ENCODE measurements at places on chromosomes 7 and 10. TPM values are rescaled to one million over a fixed set of nuclear protein-coding genes. Genes with fewer than 3 reads are reported as not detected.
A peak's percentile ranks its signal among the peaks of the same experiment; 100 is the strongest.

DNA sequence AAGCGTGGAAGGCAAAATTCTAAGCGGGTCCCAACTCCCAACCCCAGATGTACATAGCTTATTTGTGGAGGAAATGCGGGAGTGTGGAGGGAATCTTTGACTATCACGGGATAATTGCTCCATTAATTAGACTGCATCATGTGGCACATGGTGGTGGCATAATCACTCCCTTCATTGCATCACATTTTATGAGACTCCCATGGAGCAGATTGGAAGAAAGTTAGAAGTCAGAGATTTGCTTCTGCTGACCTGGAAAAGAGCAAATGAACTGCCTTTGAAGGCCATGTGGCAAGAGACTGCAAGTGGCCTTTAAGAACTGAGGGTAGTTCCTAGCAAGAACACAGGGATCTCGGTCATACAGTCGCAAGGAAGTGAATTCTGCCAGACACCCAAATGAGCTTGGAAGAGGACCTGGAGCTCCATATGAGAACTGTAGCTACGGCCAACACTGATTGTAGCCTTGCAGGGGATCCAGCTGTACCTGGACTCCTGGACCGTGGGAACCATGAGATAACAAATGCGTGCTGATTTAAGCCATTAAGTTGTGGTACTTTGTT is 37.1 kb upstream of the ITGB1 start:
- DNase-seq = no peak

DNA sequence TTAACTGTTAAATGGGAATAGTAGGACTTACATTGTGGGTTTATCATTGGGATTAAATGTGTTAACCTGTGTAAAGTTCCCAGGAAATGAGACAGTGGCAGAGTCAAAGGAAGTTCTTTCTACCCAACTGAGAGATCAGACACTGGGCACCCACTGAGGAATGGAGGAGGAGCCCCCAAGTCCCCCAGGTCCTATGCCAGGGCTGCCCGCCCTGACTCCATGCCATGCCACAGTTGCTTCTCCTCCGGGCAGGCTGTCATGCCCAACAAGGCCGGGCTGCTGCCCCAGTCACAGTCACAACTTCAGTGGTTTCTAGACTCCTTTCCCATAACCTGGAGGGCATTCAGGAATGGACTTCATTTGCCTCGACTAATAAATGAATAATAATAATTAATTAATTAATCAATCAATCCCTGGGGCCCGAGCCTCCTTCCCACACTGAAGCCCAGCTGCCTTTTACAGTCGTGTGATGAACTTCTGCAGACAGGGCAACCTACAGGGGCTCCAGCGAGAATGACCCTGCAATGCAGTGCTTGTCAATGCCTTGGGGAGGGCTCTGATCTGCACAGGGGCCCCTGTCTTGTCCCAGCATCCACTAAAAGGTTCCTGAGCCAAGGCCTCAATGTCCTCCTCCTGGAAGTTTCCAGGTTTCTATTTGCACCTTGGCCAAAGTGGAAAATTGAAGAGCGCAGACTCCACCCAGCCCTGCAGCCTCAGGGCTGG is 32.4 kb downstream of the DRGX start:
- peak; percentile 25 for DNase-seq

- no peak for DNase-seq
Observed at GRCh38 chr7:55180963-55181542, 162.2 kb downstream of the EGFR start.

DNA sequence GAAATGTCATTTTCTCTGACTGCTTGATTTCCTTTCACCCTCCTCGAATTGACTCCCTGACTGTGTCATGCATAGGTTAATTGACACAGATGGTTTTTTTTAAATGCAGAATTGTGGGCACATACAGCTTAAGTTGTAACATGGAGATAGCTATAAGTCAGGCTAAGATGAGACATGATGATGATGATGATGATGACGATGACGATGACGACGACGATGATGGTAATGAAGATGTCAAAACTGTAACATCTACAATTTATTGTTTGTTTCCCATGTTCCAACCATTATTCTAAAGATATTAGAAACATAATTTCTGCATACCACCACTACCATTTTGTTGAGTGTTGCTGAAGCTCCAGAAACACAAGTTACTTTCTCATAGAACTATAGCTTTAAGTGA is 1232.8 kb downstream of the XPNPEP1 start:
- DNase-seq = no peak

The CTTNBP2 gene
- polyA plus RNA-seq = 2.0 TPM

DNA sequence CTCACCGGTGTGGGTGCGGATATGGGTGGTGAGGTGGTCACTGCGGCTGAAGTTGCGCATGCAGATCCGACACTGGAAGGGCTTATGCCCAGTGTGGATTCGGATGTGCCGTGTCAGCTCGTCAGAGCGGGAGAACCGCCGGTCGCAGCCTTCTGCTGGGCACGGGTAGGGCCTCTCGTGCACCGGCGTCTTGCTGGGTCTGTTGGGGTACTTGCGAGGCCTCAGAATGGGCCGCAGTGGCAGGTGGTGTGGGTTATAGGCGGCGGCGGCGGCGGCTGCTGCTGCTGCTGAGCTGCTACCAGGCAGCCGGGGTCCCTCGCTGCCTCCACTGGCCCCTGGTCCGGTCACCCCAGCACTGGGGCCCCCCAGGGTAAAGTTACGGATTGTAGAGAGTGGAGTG is 2.7 kb downstream of the EGR2 start:
- peak; percentile 60 for DNase-seq

DNA sequence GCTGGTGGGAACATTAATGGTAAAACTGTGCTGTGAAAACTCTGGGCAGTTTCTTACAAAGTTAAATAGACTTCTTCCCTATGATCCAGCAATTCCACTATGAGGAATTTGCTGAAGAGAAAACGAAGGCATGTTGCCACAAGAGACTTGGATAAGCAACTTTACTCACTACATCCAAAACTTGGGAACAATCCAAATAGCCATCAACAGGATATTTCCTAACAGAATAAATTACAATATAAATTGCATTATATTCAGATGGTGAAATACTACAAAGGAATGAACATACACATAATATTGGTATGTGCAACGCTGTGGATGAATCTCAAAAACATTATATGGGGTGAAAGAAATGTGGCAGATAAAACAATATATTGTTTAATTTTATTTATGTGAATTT is 21.4 kb upstream of the MKI67 start:
- no peak for DNase-seq

- no peak for DNase-seq
Observed at GRCh38 chr10:110101464-110102144, 93.8 kb downstream of the ADD3 start.

DNA sequence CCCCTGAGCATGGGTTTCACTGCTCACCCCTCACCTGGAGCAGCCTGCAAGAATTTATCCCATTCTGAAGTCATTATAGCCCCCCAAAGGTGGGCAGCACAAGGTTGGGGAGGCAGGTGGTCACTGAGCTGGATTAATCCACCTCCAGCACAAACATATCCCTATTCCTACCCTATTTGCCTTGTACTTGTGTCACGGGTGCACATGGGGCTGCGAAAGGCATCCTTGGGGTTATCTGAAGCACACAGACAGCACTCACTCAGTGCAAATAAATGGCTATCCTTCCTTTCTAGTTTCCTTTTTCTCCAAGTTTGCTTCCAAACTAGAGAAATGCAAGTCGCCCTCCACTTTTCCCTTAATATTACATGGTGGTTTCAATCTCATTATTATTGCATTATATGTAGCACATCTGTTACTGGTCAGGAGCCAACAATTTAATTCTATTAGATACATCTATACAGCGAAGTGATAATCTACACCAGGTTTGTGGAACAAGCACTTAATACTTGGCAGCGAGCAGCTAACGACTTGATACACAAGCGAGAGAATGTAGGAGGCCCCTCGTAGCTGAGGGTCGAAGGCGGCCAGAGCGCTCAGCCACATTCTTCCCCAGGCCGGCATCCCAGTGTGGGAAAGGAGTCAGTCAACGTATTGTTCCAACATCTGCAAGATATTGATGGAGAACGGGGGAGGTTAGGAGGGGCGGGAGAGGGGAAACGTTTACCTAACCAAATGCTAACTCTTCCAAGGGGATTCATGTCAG is 121.3 kb upstream of the HABP2 start:
- DNase-seq = peak; percentile 52

GRCh38 chr7:131057794-131058070 is 269.9 kb upstream of the MKLN1 start:
- no peak for DNase-seq

GRCh38 chr10:101141616-101142532 is 10.8 kb downstream of the TLX1 start:
- peak; percentile 78 for DNase-seq

The MACC1 gene
- polyA plus RNA-seq = under 0.01 TPM

DNA sequence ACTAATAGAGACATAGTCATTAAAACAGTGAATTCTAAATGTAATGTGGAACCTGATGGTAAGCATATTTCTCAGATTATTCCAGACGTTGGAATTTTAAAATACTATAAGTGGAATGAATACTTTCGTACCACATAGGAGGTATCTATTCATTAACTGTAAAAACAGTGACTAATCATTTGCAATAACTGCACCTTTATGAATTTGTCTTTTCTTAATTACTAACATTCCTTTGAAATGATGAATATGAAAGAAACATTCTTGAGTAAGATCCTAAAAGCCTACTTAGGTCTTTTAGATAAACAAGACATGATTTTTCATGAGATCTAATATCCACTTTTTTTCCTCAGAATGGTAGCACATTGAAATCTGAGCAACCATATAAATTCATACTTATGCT is 549.0 kb upstream of the LRRN3 start:
- DNase-seq = no peak

GRCh38 chr7:26329520-26330255 is 38.0 kb downstream of the SNX10 start:
- DNase-seq = peak; percentile 55

The CPVL gene
- polyA plus RNA-seq = 3.2 TPM

DNA sequence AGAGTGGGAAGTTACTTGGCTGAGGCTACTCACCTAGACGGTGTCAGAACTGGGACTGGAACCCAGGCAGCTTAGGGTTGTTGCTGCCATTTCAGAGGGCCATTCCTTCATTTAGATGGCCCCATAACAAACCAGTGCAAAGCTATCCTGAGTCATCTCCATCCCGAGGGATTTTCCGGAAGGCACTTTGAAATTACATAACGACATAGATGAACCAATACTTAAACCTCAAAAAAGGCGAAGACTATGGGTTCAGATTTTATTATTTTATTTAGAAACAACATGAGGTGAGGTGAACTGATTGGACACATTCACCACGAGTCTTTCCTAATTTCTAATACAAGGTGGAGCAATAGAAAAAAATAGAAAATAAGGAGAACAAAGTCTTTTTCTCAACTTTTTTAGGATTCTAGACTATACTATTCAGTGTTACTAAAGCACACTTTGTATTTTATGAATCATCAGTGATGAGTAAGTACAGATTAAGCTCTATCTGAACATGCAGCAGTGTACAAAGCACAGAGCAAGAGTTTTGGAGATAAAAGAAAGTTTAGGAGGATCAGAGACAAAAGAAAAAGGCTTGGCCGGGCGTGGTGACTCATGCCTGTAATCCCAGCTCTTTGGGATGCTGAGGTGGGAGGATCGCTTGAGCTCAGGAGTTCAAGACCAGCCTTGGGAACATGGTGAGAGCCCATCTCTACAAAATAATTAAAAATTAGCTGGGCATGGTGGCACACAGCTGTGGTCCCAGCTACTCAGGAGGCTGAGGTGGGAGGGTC is 79.5 kb upstream of the SVIL start:
- DNase-seq = no peak

The WIPF3 gene
- 2.8 TPM for polyA plus RNA-seq

DNA sequence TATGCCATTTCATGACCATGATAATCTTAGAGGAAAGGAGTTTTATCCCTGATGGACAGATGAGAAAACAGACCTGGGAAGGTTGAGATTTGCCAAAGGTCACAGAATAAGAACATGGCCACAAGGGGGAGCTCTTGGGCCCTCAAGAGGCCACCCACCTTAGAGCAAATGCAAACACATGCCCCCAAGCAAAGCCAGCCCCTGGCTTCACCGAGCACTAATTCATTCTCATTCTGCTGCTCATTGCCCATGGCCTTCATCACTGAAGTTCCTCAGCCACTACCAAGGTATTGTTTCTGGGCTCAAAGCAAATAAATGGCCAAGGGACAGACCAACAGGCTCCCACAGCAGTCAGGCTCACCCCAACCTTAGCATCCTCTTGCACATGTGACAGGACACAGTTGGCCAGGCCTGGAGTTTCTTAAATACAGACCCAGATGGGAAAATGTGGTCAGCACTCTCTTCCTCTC is 44.2 kb downstream of the PDLIM1 start:
- DNase-seq = peak; percentile 73

The CPED1 gene
- 3.9 TPM for polyA plus RNA-seq

GRCh38 chr10:78745441-78745840 is 323.3 kb upstream of the ZMIZ1 start:
- no peak for DNase-seq

DNA sequence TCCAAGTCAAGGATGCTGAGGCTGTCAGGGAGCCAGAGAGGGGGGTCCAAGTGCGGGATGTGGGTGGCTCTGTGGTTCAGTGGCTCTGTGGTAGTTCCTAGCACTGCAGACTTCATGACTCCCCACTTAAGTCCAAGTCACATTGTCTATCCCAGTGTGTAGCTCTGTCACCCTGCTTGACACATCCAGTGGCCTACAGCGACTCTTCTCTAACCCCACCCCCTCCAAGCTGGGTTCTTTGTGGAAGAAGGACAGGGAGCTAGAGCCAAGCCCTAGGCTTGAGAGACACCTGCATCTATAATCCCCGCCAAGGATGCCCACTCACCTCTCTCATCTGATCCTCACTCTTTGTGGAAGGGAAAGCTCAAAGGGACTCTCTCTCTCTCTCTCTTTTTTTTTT is 57.6 kb downstream of the ADCYAP1R1 start:
- DNase-seq = no peak

- no peak for DNase-seq
Observed at GRCh38 chr10:44178856-44179255, 206.0 kb downstream of the CXCL12 start.

DNA sequence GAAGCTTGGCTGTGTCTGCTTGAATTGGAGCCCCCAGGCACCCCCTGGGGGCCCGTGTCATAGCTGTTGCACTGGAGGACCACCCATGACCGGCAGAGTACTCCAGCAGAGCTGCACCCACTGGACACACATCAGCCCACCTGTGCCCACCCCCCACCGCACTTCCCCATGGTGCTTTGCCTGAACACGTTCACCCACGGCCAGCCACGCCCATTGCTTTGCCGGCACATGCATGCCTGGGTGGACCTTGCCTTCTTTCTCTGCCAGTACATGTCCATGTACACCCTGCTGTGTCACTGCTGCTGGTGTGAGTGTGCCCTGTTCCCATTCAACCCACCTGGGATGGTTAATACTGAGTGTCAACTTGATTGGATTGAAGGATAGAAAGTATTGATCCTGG is 88.7 kb downstream of the SAMD9 start:
- no peak for DNase-seq

The ERVW-1 gene
- 0.07 TPM for polyA plus RNA-seq

- DNase-seq = no peak
Observed at GRCh38 chr10:128422999-128423398, 296.8 kb upstream of the MKI67 start.

- DNase-seq = peak; percentile 46
Observed at GRCh38 chr7:5345671-5346070, 62.9 kb downstream of the SLC29A4 start.

GRCh38 chr10:124999433-125000365 is 57.8 kb downstream of the ZRANB1 start:
- peak; percentile 90 for DNase-seq

The SCRN1 gene
- polyA plus RNA-seq = 10.1 TPM

The POLL gene
- polyA plus RNA-seq = 15.3 TPM

All from right cardiac atrium (tissue), 5 donors.